ENCODE measurements at places on chromosomes 12 and 14. TPM values are rescaled to one million over a fixed set of nuclear protein-coding genes. Genes with fewer than 3 reads are reported as not detected.

- no peaks in the 10 kb centered on the region for H3K27me3 ChIP-seq
- H3K36me3 ChIP-seq, result no peaks in the 10 kb centered on the region
- no peak for DNase-seq
- H3K27ac ChIP-seq, result no peak overlapping the region
Observed at GRCh38 chr14:46818147-46818546, 166.6 kb upstream of the RPL10L start.

DNA sequence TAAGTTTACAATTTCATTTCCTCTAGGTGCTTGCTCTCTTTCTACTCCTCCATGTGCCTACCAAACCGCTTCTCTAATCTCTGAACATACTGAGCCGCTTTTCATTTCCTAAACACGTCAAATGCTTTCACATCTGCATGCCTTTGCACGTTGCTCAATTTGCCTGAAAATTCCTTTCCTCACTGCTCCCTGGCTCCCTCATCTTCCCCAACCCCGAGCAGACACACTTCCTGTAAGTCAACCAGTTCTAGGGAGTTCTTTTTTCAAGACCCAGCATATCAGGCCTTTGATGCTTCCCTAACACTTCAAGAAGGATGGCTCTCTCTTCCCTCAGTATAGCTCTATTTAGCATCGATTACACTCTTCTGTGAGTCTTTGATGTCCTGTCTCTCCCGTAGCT is 50.3 kb downstream of the LMO3 start:
- H3K27ac ChIP-seq, result no peak overlapping the region
- no peak overlapping the region for H3K4me3 ChIP-seq
- no peaks in the 10 kb centered on the region for H3K36me3 ChIP-seq
- DNase-seq, result no peak
- H3K27me3 ChIP-seq, result no peaks in the 10 kb centered on the region
- no peaks in the 10 kb centered on the region for H3K4me1 ChIP-seq

DNA sequence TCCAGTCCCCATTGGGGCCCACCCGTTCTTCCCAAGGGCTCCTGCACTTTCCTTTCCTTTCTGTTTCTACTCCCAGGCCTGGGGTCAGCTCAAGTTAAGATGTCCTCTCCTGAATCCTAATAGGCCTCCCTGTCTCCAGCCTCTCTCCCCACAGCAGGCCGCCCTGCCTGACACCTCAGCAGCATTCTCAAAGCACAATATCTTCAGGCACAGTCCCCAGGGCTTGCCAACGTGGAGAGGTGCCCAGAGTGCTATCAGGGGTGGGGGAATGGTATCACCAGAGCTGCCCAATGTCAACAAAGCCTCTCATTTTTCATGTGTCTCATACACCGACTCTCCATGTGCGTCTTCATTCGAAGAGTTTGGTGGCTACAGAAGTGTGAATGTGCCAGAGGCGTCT is 123.0 kb downstream of the FOXN3 start:
- peaks cover 9% of the 10 kb centered on the region for H3K36me3 ChIP-seq
- no peak overlapping the region for H3K4me3 ChIP-seq
- H3K27ac ChIP-seq, result no peak overlapping the region
- no peaks in the 10 kb centered on the region for H3K4me1 ChIP-seq
- H3K27me3 ChIP-seq, result no peaks in the 10 kb centered on the region
- DNase-seq, result no peak

DNA sequence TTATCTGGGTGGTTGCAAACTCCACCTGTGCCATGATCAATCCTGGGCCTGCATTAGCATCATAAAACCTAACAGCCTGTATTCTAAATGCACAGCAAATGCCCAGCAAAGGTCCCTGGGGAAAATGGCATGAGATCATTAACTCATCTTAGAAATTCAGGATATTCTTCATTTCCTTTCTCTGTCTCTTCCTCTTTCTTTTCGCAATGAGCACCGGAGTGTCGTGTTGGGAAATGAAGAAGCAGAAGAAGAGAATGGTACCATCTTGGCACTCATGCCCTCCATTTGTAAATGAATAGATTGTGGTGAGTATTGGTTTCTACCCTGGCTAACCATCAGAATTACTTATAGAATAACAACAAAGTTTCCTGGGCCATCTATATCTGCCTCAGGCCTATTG is 193.6 kb downstream of the GALC start:
- no peak for DNase-seq
- H3K4me1 ChIP-seq, result no peaks in the 10 kb centered on the region
- no peaks in the 10 kb centered on the region for H3K36me3 ChIP-seq
- H3K27ac ChIP-seq, result no peak overlapping the region

- no peak overlapping the region for H3K27ac ChIP-seq
- no peaks in the 10 kb centered on the region for H3K36me3 ChIP-seq
- no peaks in the 10 kb centered on the region for H3K4me1 ChIP-seq
- H3K4me3 ChIP-seq, result no peak overlapping the region
- DNase-seq, result no peak
- H3K27me3 ChIP-seq, result no peaks in the 10 kb centered on the region
Observed at GRCh38 chr12:129332286-129332685, 479.0 kb downstream of the GLT1D1 start.

Gene CRIP2
- 83.9 TPM for total RNA-seq

Gene CRACR2A
- 8.1 TPM for total RNA-seq

Gene NDUFA12
- 111 TPM for total RNA-seq

Data from suprapubic skin (tissue), 4 donors.